ENCODE measurements at places on chromosomes 7 and 10.

DNA sequence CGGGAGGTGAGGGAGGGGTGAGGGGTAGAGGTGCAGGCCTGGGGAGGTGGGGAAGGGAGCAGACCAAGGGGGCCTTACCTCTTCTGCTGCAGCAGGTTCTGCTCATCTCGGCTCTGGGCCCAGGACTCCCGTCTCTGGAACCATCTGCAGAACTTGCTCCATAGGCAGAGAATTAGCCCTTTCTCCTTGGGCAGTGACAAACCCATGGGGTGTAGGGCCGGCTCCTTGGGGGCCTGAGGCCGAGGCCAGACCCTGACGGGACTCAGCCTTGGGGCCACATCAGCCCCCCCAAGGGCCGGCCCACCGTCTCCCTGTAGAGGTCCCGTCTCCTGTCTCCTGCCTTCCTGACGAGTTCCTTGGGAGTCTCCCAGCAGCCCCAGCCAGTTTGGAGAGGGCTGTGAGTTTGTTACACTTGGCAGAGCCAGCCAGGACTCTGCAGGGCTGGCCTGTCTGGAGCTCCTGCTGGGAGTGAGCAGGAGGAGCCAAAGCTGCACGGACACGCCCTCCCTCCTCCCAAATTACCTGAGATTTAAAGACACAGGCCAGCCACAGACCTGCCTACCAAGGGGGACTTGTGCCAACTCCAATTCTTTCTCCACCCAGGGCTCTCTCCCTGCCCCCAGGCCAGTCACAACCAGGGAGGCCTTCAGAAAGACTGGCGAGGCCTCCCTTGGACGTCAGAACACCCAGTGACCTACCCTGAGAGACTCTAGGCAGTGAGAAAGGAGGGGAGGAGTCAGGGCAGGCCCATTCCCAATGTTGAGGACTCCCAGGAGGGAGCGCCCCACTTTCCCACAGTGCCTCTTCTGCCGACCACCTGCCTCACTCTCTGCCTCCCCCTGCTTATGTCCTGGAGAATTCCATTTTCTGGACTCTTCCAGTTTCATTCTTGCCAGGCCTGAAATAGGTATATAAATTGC is at the start of gene TRPV6:
TRPV6 (minus strand) TSS at position 435 of the 920 bp plus-strand sequence.
- DNase-seq, result no peak

DNA sequence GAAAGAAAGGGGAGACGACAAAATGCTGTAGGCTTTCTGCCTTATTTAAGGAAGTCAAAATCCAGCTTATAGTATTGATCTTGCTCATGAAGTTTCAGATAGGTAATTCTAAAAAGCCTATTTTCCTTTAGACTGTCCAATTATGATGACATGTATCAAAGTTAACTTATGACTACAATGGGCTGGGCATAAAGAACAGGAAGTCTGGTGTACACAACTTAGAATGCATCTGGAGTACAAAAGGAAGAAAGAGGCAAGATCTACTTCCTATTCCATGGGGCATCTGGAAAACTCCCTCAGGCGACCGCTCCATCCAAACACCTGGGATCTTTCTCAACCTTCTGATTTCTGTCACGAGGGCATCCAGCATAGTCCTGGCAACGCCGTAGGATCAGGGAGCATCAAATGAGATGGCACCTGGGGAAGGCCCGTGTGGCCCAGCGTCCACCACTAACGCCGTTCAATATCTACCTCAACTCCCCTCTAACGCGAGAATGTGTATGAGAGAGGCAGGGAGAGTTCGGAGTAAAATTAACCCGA is 512 bp downstream of the FAM24B start:
- DNase-seq, result no peak

- no peak for DNase-seq
These were observed 72.4 kb downstream of the DENND2A start for GRCh38 chr7:140568021-140568813.

GRCh38 chr7:149762089-149762488 is 11.3 kb downstream of the ZNF467 start:
- DNase-seq, result no peak

GRCh38 chr10:78035025-78035424 is 1.4 kb downstream of the RPS24 start:
- DNase-seq, result no peak

DNA sequence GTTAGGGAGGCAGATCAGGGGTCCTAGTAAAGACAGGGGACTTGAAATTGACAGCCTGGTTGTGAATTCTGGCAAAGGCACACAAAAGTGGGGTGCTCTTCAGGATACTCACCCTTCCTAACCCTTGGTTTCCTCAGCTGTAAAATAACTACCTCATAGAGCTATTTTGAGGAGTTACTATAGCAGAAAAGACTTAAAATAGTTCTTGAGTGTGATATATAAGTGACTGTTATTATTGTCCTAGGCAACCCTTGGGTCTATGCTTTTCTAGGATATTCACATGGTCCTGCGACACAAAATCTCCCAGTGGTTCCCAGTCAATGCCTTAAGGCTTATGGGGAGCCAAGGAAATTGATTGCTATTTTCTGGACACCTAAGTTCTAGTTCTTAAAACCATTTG is 98.1 kb upstream of the NAMPT start:
- DNase-seq, result no peak

- DNase-seq, result no peak
These were observed 107.4 kb downstream of the UBE2H start for GRCh38 chr7:129845178-129845971.

DNA sequence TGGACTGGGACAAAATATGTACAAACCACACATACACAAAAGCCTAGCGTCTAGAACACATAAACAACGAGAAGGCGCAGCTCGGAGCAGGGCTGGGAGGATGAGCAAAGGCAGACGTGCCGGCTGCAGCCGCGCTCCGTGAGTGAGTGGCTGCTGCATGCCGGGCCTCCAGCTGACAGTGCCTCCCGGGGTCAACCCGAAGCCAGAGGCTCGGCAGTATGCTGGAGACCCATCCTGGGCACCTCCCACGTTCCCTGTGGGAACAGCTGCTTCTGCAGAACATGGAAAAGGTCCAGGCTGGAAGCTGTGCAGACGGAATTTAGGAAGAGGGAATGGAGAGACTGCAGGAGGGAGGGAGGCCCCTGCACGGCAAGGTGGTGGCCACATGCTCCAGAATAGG is 3.6 kb upstream of the GPR146 start:
- DNase-seq, result no peak

DNA sequence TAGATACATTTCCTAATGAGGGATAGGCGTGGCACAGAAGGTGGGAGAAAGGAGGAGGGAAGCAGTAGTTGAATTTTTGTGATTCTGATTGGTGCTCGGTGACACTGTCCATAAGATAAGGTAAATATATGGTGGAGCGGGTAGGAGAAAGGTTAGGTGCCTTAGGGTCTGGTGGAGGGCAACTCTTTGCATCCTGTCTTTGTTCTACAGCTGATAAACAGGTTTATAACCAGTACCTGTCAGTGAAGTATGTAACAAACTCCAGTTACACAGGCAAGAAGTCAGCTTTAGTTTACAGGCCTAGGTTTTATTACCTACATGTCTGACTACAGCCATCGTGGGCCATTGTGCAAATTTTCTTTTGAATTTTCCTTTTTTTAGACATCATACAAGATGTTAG is 10.9 kb upstream of the FAM180A start:
- no peak for DNase-seq

All from stimulated activated CD4-positive, alpha-beta T cell treated with anti-CD3 and anti-CD28 coated beads, Interleukin-1b, Interleukin-23, amount 100 ng/mL, for 48 hours (primary cell).